ENCODE measurements at places on chromosomes 2 and 18.

DNA sequence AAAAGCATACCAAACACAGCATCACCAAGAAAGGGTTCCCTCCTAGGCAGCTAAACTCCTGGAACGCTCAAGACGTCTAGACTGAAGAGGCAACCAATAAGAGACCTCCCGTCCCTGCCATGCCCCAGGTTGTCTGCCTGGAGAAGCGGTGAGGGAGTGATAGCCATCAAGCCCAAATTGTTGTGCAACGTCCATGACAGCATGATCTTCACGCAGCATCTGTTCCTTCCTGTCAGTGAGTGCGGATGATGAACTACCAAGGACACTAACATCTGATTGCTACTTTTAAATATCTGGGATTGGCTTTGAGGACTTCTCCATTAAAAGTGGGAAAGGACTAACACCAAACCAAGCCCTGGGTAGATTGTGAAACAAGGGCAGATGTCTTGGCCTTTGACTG, 149.7 kb downstream of the TXNL1 start:
- DNase-seq = no peak

DNA sequence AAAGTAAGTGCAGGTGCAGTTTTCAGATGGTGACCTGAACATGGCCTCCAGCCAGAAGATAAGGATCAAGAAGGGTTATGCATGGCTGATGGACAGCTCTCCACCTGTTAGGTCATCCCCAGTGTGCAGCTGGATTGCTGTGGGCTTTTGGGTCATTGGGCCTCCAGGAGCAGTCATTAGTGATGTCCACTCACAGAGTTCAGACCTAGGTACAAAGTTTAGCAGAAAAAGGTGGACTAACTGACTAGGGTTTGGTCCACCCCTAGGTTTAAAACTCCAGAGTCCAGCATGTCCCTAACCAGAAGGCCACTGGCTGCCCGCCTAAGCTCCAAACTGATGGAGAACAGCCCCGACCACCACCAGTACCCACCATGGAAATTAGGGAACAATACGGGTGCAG, 18.3 kb upstream of the SULT1C2 start:
- DNase-seq = no peak

DNA sequence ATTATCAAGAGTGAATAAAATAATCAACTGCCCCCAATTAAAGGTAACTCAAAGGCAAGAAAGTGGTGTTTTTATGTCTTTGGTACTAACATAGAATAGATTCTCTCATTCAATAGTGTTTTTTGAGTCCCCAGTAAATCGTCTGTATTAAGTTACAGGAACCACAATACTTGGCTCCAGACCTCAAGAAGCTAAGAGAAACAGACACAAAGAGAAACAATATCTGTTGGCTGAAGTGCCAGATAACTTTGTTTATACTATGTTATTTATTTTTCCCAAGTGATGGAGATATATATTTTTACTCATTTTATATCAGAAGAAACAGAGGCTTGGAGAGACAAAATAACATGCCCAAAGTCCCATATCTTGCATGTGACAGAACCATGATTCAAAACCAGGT, 201.7 kb upstream of the HNRNPA3 start:
- DNase-seq = no peak

DNA sequence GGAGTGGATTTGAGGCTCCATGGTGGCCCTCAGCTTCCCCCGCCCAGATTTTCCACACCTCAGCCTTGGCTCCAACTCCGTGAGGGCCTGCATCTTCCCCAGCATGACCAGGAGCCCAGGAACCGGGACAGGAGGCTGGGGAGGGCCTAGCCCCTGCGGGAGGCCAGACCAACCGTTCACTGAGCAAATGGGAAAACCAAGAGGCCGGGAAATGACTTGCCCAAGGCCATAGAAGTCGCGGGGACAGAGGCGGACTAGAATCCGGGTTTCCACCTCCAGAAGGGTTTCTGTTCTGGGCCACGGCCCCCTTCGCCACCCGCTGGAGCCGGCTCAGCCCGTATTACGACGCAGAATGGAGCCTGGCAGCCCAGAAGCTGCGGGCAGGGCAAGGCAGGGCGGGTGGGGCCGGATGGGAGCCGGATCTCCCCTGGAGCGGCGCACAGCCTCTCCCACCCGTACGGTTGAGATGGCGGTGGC, 7.9 kb upstream of the CRYBA2 start:
- DNase-seq = no peak

- no peak for DNase-seq
Observed at GRCh38 chr2:238899386-238899785, 51.5 kb downstream of the TWIST2 start.

- DNase-seq = no peak
Observed at GRCh38 chr2:46051085-46051484, 246.1 kb upstream of the EPAS1 start.

DNA sequence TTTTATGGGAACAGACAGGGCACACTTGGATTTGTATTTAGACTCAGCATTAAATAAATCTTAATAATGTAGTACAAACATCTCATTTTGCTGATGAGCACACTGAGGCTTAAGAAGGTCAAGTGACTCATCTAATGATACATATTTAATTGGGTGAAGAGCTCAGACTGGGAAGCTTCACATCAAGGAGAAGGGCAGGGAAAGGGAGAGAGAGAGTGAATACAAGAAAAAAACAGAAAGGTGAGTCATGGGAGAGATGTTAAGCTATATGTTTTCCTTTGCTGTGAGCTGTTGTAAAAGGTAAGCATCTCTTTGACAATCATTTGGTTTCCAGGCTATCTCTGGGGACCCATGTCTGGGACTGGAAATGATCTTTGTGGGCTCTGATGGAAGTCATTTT, 277.8 kb downstream of the SETBP1 start:
- peak; percentile 8 for DNase-seq

GRCh38 chr18:75211002-75211621, 515 bp downstream of the TSHZ1 start:
- DNase-seq = no peak

Data from EL (cell line).